ENCODE measurements at places on chromosomes 11 and 22.

GRCh38 chr11:58922479-58922878 is 16.8 kb upstream of the GLYATL1 start:
- no peak for DNase-seq

- no peak for DNase-seq
Observed at GRCh38 chr11:929405-929804, 3.7 kb downstream of the AP2A2 start.

DNA sequence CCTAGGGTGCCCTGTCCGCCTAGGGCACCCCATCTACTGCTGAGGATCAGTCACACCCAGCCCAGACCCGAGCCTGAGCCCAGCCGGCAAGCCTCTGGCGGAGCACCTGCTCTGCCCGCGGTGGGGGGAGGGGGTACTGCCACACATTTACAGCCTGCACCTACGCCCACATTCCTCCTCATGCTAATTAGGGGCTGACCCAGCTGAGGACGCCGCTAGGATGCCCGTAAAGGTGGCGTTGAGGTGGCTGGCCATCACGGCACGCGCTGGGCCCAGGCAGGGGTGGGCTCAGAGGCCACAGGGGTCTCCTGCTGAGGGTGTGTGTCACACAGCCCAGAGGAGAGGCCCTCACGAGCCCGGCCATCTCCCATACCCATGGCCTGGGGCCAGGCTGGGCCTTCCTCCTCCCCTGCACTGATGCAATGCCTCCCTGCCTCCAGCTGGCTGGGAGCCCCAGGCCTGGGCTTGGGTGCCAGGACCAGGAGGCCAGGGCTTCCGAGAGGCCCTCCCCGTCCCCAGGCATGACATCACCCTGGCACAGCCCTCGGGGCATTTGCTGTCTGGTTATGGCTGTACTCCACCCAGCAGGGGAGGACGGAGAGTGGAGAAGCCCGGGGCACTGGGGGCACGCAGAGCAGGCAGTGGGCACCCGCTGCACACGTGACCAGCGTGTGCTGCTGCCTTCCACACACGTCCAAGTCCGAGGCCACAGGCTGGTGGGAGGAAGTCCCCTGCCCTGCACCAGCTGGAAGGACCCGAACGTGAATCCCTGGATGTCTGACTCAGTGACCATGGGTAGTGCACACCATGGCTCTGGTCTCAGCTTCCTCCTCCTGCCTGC is 12.7 kb downstream of the DUSP8 start:
- DNase-seq: no peak

DNA sequence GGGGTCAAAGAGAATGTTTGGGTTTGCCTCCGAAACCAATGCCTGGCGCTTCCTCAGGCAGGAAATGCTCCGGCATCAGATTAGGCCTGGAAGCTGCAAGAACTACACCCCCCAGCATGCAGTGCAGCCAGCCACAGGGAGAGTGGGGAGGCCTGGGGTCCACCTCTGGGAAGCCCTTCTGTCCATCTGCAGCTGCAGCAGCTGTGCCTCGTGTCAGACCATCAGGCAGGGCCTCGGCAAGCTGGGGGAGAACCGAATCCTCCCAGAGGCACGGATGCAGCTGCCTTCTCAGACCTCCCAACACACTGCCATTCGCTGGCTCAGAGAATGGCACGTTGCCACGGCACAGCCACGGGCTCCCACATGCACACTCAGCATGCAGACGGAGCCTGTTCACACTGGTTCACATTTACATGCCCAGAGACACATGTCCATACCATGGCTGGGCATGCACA is 57.4 kb downstream of the NECTIN1 start:
- no peak for DNase-seq

DNA sequence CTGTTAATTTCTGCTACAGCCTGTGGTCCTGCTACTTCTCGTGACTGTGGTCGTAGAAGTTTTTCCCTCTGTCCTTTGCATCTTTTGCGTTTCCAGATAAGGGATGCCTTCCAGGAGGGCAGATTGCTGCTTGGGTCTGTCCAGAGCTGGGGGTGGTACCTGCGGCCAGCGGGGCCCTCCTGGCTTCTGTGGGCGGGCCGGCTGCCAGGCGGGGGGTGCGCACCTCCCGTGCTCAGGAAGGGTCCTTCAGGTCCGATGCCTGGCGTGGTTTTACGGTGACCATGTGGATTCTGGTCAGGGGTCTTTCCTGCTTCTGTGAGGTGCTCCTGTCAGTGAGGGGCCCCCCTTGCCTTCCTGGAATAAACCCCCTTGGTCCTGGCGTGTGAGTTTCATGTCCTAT is 84.8 kb downstream of the KCNQ1 start:
- DNase-seq: no peak

GRCh38 chr11:39190751-39191150 is 2268.7 kb downstream of the LRRC4C start:
- no peak for DNase-seq

DNA sequence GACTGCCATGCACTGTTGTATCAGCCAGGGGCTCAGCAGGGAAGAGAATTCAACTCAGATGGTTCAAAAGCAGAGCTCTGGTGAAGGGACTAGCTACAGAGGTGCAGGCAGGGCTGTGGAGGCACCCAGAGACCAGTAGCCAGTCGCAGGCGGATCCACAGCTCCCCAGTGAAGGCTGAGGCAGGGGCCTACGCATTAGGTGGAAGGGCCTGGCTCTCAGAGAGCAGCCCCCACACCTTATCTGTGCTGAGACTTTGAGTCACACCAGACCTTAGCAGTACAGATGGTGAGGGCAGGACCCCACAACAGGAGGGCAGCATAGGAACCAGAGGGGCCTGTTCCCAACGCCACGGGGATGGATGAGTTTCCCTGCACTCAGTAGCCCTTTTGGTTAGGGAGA is 189.6 kb downstream of the DSCAML1 start:
- no peak for DNase-seq
